Activated T-cell treated with anti-CD3 and anti-CD28 coated beads, Interleukin-2, amount 50 U/mL, for 48 hours (primary cell): ENCODE measurements at places on chromosomes 11 and 22.

DNA sequence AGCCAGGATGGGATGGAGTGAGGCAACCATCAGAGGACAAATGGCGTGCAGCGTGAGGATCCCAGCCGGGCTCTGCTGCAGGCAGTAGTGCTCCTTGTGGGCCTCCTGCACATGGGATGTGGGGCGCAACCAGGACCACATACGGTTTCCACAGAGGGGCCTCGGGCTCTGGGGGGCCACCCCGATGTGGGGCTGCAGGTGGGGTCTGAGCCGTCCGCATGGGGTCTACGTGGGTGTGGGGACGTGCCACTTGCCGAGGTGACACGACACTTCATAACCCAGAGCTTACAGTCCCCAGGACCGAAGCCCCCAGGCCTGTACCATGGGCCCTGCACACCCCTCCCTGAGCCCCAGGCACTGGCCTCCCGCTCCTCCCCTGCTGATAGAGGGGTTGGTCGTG lies 10.8 kb downstream of the TTLL8 start:
- no peak for DNase-seq

GRCh38 chr22:44396021-44396726 lies 83.4 kb upstream of the SHISAL1 start:
- DNase-seq: peak; percentile 7

- DNase-seq: no peak
These were observed 127.8 kb downstream of the CHST1 start for GRCh38 chr11:45537614-45538013.

- DNase-seq: no peak
These were observed 2.1 kb downstream of the GAL start for GRCh38 chr11:68686486-68686885.

DNA sequence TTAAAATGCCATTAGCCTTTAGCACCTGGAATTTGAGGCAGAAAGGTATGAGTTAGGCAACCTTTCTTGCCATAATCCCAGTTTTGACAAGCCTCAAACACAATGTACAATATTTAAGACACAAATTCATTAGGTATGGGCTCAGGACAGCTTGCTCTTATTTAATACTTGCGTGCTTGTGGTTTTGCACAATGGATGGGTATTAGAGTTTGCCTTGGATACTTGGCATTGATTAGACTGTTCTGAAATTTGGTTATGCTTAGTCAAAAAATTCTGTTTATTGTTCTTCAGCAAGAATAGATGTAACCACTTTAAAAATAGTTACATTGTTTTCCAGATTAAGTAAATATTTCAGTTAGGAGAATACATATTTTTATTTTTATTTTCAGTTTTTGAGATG lies 5.4 kb upstream of the C11orf65 start:
- DNase-seq: no peak

DNA sequence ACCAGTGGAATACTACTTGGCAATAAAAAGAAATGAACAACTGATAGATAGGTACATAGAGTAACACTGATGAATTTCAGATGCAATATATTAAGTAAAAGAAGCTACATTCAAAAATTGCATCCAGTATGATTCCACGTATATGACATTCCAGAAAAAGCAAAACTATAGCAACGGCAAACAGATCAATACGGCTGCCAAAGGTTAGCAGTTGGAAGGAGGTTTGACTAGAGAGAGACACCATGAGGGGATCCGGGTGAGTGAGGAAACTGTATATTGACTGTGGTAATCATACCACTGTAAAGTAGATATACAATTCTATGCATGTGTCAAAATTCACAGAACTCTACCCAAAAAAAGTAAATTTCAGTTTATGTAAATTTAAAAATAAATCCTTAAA lies 28.7 kb downstream of the CADM1 start:
- DNase-seq: no peak

DNA sequence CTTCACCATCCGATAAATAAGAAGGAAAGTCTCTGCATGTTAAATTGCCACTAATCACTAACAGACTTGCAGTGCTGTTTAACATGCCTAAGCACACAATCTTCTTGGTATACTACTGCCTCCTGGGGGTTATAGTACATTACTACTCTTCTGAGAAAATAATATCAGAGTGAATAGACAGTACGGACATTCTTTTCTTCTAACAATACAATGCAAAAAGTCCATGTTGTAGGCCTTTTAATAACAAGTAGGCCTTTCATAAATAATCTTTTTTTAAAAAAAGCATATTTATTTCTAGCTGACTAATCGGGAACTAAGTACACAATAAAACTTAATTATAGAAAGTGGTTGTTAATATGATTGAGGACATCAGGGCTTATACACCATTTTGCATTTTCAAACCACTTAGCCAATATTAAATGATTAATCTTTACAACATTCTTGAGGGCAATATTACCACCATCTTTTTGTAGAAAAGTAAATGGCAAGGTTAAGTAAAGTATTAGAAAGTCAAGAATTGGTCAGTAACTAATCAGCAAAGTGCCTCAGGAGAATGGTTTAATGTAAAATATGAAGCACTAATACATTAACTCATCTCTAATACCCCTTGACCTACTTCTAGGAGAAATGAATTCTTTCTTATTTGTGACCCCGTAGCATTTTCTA lies 84.7 kb downstream of the TTC28 start:
- no peak for DNase-seq

DNA sequence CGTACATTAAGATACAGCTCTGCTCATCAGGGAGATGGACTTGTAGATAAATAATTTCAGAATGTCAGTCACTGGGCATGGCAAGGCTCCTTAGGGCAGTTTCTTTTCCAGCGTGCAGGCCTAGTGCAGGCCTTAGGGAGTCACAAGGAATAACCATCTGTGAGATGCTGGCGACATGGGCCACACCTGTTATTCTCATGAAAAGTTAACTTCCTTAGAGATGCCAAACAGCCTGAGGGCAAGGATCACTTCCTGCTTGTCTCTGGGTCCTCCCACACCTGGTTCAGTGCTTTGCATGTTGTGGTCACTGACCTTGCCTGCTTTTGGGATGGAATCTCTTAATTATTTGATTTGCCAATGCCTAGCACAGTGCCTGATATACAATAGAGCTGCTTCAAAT lies 70.6 kb downstream of the ST3GAL4 start:
- no peak for DNase-seq

DNA sequence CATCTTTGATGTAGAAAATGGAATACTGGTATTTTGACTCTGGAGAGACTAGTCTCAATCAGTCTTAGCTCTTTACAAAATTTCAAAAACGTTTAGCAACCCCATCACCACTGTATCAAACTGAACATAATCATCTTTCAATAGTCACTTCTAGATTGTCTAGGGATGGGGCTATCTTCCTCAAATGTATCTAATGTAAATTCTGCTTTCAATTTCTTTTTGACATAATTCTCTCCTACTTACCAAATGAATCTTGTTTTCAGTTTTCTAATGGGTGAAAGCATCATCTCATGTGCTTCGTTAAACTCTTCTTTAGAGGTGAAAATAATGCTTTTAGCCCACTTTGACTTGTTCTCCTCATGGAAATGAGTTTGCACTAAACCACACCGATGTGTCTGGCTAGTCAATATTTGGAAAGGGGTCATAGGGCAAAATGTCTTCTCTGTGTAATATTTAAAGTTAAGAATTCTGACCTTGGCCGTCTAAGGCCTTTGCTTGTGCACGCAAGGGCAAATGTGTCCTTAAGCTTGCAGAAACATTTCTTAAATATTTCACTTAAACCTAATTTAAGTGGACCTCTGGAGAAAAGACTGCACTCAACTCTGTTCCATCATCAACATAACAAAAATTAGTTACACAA lies 5.2 kb downstream of the SIK3 start:
- DNase-seq: no peak

DNA sequence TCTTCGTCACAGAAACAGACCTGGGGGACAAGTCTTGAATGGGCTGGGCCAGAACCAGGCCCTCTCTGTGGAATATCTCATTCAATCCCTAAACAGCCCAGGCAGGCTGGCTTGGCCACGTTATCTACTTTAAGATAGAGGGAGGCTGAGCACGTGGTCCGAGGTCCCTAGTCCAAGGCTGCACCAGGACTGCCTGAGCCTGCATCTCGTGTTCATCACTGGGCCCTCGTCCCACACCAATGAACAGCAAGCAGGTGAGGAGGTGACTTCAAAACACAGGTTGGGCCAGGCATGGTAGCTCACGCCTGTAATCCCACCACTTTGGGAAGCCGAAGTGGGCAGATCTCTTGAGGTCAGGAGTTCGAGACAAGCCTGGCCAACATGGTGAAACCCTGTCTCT lies 20.3 kb upstream of the FGF3 start:
- DNase-seq: no peak

- no peak for DNase-seq
These were observed 190.0 kb downstream of the GRIA4 start for GRCh38 chr11:105799728-105800462.

DNA sequence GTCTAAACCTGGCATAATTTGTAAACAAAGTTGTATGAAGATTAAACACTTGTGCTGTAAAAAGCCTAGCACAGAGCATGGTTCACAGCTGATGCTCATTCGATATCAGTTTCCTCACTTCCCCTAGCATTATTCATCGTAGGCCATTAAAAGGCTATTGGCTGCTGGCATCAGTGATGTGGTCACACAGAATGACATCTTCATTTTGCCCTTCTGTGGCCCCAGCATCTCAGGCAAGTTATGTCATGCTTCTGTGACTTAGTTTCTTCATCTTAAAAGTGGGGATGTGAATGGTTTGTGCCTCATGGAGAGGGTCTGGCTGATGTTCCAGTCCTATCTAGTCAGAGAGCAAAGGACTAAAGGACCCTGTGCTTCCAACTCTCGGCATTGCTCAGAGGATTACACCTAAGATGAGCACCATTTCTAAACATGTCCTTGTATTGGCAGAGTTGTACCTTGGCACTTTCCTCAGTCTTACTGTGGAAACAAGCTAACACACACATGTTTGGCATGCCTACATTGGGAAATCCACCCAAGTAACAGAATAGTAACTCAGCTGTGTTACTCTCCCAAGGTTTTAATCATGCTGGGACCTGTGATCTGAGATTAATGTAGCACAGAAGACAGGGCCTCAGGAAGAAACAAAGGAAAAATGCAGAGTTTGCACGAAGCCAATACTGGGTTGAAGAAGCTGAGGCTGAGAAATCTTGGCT lies 83.5 kb upstream of the OR9Q1 start:
- no peak for DNase-seq

- no peak for DNase-seq
These were observed 57.6 kb upstream of the NECTIN1 start for GRCh38 chr11:119786431-119787073.

- no peak for DNase-seq
These were observed 403 bp downstream of the RBM7 start for GRCh38 chr11:114400915-114401223.

GRCh38 chr11:36608491-36609199 lies 10.6 kb upstream of the RAG2 start:
- no peak for DNase-seq

DNA sequence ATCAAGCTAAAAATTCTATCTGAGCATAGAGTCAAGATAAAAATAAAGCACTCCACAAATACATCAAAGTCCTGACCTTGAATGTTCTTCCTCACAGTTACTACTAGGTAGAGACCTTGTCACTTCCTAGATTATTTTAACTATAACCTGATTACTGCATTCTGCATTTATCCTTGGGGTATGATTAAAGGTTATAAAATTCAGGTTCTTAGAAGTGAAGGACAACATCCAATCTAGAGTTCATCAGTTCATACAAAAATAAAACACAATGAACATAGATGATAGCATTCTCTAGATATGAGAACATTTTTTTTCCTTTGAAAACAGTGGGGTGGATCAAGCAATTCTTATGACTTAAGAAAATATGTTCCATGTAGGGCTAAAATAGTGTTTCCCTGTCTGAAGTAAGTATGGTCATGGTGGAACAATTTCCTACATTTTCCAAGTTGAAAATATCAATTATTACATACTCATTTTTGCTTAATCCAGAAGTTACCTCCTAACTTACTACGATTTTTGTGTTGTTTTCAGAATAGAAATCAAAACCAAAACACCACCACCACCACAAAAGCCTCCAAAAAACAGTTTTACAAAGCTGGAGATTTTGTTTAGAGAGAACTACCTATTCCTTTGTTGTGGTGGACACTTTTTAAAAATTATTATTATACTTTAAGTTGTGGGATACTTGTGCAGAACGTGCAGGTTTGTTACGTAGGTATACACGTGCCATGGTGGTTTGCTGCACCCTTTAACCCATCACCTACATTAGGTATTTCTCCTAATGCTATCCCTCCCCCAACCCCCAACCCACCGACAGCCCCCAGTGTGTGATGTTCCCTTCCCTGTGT lies 112.0 kb upstream of the DDI1 start:
- no peak for DNase-seq

DNA sequence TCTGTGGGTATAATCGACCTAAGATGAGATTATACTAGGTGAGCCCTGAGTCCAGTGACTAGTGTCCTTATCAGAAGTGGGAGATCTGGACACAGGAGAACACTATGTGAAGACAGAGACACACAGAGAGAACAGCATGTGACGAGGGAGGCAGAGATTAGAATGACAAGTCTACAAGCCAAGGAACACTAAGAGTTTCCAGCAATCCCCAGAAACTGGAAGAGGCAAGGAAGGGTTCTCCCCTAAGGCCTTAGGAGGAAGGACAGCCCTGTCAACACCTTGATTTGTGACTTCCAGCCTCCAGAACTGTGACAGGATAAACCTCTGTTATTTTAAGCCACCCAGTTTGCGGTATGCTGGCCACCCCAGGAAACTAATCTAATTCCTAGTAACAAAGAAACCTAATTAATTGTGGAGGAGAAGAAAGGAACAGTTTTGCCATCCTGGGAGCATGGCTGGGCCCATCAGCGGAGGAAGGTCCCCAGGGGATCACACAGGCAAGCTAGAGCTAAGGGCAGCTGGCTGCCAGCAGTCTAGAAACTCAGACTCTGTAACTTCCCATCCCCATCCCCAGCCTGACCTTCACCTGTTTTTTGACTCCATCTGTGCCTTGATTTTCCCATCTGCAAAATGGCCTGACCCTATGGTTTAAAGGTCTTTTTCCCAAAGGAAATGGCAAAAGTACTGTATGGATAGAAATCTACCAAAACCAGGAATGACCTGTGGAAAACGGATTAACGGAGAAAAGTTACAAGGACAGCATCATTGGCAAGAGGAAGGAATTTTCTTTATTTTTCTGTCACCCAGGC lies 10.3 kb upstream of the THOC5 start:
- no peak for DNase-seq

DNA sequence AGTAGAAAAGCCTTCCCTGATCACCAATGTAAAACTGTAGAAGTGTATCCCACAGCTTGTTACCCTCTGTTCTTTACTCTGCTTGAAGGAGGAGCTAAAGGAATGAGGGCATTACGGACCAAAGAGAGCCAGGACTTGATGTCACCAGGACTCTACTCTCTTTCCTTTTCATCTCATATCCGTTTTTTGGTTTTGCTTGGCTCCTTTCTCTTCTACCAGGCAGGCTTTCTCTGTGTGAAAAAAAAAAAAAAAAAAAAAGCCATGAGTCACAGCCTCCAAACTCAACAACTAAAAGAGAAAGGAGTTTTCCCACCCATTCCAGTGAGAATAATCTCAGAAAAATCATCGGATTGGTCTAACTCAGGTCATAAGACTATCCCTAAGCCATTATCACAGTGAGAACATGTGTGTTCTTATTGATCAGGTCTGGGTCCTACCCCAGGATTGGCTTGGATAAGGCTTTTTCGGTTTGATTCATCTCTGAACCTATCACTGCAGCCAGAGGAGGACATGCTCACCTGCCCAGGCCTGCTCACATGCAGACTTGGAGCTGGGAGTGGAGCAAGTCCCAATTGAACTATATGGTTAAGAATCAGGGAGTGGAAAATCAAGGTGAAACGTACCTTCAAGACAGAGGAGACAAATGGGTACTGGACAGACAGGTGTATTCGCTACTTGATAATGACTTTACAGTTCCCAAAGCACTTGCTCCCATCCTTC lies 19.4 kb upstream of the LRRC55 start:
- no peak for DNase-seq

- no peak for DNase-seq
These were observed 23.2 kb downstream of the PRR14L start for GRCh38 chr22:31726692-31727091.
